Activated T-helper 1 cell treated with anti-CD3 and anti-CD28 coated beads, Interleukin-12 subunit alpha, Interleukin-12 subunit beta, Interleukin-2, Interleukin-4 antibody, amounts not matched to agents 30 ng/mL and 10 ng/mL and 1 ng/mL, durations not matched to agents 14 hours and 24 hours and 36 hours (primary cell): ENCODE measurements at places on chromosomes 3 and 15.
A peak's percentile ranks its signal among the peaks of the same experiment; 100 is the strongest.

DNA sequence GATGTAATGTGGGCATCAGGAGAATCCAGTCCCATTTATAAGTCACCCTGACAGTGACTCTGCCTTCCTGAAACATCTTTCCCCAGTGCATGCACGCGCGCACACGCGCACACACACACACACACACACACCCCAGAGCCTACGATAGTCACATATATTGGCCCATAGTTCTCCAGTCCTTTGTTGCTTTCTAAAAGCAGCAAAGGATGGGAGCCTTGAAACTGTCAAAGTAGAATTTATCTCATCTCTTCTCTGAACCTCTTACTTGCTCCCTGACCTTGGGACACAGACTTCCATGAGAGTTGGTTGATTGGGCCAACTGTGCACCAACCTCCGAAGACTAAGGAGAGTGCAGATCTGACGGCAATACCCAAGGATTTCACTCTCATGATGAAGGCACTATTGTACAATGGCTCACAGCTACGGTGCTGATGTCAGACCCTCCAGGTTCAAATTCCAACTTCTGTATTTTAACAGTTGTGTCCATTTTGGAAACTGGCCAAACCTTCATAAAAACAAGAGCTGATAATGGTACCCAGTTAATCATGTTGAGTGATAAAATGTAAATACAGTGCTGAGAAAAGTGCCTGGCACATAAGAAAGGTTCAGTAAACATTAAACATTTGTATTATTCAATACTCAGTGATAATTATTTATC, 8.3 kb downstream of the CPA3 start:
- DNase-seq, result no peak

DNA sequence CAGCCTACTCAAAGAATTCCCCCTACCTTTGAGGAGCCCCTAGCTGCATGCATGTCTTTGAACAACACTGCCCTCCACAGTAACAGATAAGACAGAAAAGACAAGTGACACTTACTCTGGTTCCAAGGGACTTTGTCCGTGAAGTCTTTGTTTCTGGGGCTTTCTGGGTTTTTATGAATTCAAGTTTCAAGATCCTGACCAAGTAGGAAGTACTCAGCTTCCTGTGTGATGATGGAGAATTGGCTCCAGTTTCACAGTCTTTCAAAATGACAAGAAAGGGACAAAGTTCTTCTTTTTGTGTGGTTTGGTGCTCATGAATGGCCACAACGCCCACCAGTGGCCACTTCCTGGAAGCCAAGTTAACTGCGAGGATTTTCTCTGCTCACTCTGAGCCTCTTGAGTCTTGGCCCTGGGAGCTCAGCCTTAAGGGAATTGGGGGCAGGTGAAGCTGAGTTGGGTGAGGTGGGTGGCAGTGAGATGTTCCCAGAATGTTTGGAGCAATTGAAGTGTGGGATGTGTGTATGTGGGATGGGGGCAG, at the start of gene CCR1:
CCR1 (minus strand) TSS at position 147 of the 538 bp plus-strand sequence. CDS start 4,000 bp downstream, outside the sequence.
- peak; percentile 58 for DNase-seq

DNA sequence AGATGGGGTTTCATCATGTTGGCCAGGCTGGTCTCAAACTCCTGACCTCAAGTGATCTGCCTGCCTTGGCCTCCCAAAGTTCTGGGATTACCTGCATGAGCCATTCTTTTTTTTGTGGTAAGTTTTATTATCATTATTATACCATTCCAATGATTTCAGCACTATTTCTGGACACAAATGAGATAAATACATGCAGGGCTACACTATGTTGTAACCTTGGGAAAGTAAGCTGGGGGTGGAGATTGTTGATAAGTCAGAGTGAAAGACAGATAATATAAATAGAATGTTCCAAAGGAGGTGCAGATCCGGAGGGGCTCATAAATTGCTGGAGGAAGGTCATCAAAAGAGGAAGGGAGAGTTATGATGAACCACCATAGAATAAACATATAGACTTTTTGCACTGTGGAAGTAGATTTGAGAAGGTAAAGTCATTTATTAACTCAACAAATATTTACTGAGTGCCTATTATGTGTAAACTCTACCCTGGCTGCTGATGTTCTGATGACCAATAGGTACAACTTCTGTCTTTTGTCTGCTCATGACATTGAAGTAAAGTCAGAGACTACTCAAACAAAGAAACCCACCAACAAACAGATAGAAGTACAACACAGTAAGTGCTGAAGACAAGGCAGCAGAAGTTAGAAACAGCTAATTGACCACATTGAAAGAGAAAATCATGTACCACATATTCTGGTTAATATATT, 478.9 kb upstream of the GOLIM4 start:
- no peak for DNase-seq

DNA sequence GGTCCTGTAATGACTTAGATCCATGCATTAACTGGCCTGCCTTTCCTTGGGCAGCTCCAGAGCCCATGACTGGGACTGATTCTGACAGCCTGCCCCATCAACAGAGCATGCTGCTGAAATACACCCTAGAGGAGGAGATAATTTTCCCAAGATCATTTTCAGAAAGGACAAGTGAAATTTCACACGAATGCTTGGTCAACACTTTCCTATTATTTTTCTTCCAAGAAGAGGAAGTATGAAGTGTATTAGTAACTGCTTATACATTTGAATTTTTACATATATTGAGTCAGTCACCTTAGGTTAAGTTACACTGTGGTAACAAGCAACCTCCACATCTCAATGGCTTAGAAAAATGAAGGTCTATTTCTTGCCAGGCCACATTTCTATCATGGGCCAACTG, 9.7 kb upstream of the NMNAT3 start:
- no peak for DNase-seq

GRCh38 chr15:72284781-72285180, 12.4 kb upstream of the PARP6 start:
- DNase-seq, result no peak

DNA sequence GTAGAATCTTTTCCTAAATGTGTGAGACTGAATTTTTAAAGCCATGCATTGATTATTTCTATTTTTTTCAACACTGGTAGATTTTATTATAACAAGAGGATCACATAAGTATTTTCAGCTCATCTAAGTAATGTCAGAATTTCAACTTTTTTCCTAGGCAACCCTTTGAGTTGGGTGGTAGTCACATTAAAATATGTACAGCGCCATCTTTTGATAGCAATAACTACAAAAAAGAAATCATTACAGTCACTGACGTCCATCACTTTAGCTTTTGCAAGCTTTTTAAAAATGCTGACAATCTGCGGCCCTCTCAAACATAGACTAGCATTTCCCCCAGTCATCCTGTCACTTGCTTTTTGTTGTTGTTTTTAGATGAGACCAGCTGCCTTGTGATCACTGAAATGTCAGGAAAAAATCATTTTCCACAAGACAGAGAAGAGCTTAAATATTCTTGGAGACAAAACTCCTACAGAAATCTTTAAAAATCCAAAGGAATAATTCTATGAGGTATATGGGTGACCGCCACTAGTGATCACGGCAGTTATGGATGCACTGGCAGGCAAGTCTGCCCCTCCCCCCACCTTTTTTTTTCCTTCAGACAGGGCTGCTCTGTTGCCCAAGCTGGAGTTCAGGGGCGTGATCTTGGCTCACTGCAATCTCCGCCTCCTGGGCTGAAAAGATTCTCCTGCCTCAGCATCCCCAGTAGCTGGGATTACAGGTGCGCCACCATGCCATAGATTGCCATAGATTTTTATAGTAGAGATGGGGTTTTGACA, 384.0 kb upstream of the KCNMB2 start:
- no peak for DNase-seq

GRCh38 chr3:149660462-149660861, 2.6 kb upstream of the WWTR1 start:
- DNase-seq, result no peak

- no peak for DNase-seq
Measured at GRCh38 chr3:39146083-39146501, 7.3 kb downstream of the CSRNP1 start.

- no peak for DNase-seq
Measured at GRCh38 chr15:54810031-54810430, 386.7 kb downstream of the RSL24D1 start.

DNA sequence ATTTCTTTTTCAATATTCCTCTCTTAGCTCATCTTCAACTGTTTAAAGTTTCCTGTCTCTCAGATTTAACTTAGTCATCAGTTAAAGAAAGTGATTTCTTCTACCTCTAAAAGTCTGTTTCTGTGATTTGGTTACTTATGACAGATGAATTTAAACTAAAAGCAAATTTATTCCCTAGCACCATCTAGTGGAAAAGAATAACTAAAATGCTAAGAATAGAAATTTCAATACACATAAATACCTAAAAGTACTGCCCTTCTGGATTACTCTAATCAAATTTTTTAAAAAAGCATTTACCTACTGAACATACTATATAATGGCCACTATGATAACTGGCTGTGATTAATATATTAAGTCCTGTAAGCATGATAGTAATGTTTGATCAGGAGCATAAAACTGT, 14.0 kb upstream of the ZCWPW2 start:
- DNase-seq, result no peak

- no peak for DNase-seq
Measured at GRCh38 chr15:34109797-34110663, 8.1 kb downstream of the PGBD4 start.

DNA sequence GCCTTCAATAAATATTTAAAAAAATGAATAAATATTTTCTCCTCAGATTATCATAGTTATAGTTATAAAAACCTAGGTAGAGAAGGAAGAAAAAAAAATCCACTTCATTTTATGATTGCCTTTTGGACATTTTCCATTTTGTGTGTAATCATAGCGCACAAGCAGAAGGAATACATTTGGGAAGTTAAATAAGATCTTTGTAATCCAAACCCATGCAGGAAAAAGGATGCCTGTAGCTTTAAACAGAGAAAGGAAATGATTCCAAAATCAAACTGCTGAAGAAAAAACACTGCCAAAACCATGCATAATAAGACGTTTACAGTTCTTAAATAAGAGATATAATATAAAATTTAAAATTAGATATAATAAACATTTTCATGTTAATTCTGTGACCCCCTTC, 7.4 kb upstream of the CCDC54 start:
- no peak for DNase-seq

GRCh38 chr3:123048480-123049237, 18.2 kb upstream of the PDIA5 start:
- no peak for DNase-seq

DNA sequence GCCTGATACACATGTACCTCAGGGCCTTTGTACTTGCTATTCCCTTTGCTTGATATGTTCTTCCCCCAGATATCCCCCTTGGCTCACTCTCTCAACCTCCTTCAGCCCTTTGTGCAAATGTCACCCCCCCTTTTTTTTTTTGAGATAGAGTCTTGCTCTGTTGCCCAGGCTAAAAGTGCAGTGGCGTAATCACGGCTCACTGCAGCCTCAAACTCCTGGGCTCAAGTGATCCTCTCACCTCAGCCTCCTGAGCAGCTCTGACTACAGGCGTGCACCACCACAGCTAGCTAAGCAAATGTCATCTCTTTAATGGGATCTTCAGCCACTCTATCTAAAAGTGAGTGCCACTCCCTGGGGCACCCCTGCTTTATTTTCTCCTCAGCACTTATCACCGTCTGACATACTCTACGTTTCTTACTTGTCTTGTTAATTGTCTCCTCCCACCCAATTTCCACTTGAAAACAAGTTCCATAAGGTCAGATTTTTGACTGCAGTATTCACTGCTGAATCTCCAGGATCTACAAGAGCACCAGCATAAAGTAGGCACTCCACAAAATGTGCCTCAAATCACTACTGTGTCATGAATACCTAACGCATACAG, 14.6 kb downstream of the IP6K2 start:
- DNase-seq, result no peak

- no peak for DNase-seq
Measured at GRCh38 chr3:72494626-72495025, 353.6 kb downstream of the SHQ1 start.

- DNase-seq, result no peak
Measured at GRCh38 chr3:13772885-13773745, 106.8 kb downstream of the WNT7A start.

GRCh38 chr3:172102123-172102882, 62.9 kb downstream of the FNDC3B start:
- no peak for DNase-seq

- no peak for DNase-seq
Measured at GRCh38 chr15:34818526-34818925, 23.2 kb upstream of the ACTC1 start.

DNA sequence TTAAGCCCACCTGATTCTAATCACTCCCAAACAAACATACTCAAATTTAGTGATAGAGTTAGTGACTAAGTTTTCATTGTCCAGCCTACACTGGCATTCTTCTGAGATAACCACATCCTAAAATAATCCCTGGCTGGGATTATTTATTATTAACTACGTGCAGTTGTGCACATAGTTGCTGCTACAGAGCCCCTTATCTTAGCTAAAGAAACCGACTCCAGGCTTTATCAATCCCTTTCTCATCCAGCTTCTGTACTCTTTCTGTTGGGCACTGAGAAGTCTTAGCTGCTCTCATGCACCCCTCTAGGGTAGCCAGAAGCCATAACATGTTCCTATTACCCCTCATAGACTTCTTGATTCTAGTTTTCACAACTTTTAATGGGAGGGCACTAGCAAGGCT, 208.7 kb downstream of the MBNL1 start:
- no peak for DNase-seq

GRCh38 chr15:80563372-80563997, 131.6 kb upstream of the ABHD17C start:
- no peak for DNase-seq

- DNase-seq, result no peak
Measured at GRCh38 chr15:85584872-85585271, 204.5 kb downstream of the AKAP13 start.

DNA sequence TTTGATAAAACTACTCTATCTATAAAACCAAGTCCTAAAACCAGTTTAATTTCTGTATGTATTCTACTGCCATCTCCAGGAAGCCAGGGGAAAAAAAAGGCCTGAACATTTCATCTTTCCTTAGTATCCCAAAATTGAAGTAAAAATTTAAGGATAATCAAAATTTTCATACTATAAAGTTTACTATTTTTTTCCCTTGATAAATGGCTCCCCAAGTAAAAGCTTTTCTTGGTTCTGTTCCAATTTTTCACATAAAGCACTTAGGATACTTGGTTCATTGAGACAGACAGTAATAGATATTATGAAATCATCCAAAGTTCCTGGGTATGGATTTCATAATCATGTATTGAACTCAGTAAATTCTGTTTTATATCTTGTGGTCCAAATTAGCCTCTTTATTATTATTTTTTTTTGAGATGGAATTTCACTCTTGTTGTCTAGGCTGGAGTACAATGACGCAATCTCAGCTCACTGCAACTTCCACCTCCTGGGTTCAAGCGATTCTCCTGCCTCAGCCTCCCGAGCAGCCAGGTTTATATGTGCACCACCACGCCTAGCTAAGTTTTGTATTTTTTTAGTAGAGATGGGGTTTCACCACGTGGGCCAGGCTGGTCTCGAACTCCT, 34.5 kb downstream of the ICE2 start:
- no peak for DNase-seq

DNA sequence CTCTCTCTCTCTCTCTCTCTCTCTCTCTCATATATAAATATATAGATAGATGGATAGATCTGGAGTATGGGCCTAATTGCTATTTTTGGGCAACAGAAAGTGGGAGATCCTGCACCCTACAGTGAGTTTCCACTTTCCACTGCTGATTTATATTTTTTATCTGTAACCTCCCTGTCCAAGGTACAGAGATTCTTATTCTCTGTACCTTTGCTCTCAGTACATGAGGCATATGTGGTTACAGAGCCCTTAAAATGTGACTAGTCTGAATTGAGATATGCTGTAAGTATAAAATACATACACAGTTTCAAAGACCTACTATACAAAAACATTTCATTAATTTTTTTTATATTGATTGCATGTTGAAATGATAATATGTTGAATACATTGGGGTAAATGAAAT, 51.1 kb upstream of the FOXP1 start:
- no peak for DNase-seq

GRCh38 chr3:123286308-123287023, 84.7 kb downstream of the SEC22A start:
- DNase-seq, result peak; percentile 19
